Activated naive CD4-positive, alpha-beta T cell treated with anti-CD3 and anti-CD28 coated beads, Interleukin-2, amount 50 U/mL, for 16 hours (primary cell): ENCODE measurements at places on chromosomes 13 and 19.

DNA sequence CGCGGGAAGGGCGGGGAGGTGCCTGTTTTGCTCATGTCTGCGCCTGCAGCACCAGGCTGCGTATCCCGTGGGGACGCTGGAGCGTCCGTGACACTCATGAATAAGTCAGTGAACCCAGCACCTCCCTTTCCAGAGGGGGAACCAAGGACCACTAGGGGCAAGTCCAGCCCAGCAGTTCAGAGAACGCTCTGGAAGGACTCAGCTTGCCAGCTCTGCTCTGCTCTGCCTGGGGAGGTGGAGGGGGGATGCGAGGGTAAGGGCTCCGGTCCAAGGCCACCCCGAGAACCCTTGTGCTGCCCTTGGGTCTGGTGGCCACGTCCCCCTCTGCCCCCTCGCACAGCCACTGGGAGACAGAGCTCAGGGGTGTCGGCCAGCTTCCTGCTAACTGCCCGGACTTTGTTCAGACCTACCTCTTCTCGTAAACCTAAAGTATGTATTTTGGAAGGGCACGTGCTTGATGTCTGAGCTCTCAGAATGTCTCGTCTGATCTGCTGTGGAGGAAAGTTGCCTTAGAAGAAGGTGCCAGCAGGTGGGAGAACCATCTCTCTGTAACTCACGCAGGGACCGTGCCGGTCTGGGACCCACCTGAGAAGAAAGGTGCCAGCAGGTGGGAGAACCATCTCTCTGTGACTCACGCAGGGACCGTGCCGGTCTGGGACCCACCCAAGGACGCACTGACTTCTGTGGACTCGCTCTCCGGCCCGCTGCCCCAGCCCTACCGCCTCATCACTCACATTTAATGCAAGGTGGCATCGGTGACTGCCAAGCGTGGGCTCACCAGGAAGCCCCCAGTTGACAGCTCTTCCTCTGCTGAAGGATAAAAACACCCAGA is 34.1 kb downstream of the TMEM255B start:
- DNase-seq = no peak

DNA sequence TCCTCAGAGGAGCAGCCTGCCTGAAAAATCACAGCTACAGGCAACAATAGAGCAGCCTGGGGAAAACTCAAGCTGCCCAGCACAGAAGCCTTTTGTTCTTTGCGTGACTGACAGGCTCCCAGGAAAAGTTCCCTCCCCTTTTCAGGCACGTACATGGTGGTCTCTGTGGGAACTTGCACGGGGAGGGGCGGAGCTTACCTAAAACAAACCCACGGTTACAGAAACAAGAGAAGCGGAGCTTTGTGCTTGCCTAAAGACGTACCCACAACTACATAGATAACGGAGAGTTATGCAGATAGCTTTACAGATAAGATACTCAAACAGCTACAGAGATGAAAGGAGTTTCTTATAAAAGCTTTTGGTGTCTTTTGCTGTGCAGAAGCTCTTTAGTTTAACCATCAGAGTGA is 11.4 kb downstream of the ETFB start:
- DNase-seq = no peak

DNA sequence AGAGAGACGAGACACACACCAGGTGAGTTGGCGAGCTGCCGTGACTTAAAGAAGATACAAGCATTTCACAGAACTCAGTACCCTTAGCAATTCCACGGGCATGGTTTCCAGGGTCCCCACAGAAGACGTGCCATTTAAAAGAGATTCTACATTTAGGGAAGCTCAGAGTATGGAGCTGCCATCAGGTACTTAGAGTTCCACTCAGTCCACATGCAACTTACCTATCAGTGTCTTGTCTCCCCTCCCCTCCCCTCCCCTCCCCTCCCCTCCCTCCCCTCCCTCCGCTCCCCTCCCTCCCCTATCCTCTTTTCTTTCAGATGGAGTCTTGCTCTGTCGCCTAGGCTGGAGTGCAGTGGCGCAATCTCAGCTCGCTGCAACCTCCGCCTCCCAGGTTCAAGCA is 12.2 kb downstream of the ZNF30 start:
- DNase-seq = no peak

DNA sequence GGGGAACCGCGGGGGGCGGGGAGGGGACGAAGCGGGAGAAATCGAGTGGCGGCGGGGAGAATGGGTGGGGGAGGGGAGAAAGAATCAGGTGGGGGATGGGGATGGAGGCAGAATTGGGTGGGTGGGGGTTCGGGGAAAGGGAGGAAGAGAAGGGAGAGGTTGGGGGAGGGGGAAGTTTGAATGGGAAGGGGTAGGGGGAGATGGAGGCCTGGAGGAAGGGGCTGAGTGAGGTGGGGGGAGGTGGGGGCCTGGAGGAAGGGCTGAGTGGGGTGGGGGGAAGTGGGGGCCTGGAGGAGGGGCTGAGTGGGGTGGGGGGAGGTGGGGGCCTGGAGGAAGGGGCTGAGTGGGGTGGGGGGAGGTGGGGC is 403 bp upstream of the ADAMTS10 start:
- DNase-seq = no peak

DNA sequence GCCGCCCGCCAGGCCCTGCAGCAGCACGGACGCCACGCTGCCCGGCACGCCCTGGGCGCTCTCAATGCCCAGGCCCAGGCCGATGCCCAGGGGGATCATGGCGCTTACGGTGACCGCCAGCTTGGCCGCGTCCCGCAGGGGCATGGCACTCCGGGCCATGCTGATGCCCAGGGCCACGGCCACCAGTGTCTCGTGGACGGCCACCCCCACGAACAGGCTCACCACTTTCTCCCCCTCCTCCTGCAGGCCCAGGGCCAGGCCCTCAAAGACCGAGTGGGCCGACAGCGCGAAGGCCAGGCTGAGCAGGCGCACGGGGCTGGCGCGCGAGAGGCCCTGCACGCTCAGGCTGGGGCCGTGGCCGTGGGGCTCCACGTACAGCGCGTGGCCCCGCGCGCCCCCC is 6.9 kb downstream of the SLC39A3 start:
- no peak for DNase-seq

- no peak for DNase-seq
Measured at GRCh38 chr19:44142059-44142433, 692 bp downstream of the ZNF234 start.

DNA sequence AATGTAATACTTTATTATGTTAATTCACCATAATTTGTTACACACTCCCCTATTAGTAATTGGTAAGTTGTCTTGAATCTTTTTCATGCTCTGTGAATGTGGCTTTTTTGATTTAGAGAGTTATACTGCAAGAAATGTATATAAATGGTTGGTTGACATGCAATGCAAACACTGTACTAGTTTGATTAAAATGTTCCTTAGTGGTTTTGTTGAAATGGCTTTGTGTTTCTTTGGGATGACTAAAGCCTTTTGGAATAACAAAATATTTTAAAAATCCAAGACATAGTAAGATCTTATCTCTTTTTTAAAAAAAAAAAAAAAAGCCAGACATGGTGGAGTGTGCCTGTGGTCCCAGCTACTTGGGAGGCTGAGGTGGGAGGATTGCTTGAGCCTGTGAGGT is 10.5 kb downstream of the LAMP1 start:
- no peak for DNase-seq

DNA sequence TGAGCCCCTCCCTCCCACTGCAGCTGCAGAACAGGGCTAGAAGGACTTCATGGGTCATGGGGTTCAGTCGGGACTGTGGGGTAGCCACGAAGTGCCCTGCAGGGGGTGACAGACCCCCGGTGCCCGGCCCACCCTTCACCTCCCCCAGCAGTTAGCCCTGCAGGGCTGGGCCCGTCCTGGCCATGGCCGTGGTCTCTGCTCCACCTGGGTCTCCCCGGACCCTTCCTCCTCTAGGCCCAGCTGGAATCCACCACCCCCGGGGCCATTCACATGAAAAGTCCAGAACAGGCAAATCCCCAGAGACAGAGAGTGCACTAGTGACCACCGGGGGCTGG is 17.3 kb downstream of the MKNK2 start:
- no peak for DNase-seq

DNA sequence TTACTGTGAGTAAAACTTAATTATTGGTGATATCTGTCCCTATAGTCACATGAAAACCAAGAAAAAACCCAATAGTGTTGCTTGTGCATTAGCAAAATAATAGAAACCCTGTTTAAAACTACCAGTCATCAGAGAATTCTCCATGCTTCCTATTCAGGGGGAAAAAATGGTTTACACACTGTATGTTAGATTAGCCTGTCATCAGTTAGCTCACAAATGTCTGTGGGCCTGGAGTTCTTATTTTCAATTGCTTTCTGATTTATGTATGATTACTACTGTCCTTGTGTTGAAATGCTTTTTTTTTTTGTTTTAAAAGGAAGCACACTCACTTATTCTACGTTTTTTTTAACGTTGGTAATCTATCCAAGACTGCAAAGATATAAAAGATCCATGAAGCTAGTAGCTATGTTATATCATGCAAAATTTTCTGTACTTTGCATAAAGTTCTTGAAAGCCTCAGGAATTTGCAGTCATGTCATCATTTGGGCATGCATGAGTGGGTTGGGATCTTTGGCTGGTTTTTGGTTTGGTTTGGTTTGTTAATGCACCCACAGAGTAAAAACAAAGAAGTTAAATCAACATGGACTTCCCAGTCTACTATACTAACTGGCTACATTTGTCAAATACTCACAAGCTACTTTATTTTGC is 25.9 kb downstream of the RXFP2 start:
- no peak for DNase-seq

GRCh38 chr13:50227361-50227760 is 212.1 kb downstream of the KCNRG start:
- DNase-seq = no peak

- DNase-seq = no peak
Measured at GRCh38 chr13:75725736-75726135, 89.6 kb downstream of the LMO7 start.

DNA sequence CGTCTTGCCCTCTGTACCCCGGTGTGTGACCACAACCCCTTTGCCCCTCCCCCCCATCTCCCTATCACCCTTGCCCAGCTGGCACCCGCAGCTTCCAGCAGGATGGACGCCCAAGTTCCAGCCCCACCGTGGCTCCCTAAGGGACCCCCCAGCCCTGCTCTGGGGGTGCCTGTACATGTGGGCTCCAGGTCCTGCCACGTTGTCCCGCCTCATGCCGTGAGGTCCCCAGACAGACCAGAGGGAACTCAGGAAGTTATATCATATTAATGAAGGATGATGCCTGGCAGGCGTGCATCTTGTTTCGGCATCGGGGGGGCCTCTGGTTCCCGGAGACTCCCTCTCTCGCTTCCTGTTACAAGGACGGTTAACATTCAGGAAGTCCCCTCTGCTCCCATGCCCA is 1.6 kb upstream of the PTGIR start:
- no peak for DNase-seq

DNA sequence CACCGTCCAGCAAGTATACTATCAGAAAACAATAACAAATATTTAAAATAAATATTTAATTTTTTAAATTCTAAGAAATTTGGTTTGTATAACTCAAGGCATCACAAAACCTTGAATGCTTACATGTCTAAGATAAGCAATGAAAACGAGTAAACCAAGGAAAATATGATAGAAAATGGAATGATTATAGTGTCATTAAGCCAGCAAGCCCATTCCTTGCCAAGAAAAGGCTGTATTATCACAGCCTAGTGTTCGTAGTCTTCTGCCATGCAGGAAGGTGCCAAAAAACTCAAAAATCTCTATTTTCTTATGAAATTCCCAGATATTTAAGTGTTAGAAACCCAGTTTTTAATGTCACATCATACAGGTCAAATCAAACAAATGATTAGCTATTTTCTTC is 136.4 kb downstream of the STOML3 start:
- no peak for DNase-seq

DNA sequence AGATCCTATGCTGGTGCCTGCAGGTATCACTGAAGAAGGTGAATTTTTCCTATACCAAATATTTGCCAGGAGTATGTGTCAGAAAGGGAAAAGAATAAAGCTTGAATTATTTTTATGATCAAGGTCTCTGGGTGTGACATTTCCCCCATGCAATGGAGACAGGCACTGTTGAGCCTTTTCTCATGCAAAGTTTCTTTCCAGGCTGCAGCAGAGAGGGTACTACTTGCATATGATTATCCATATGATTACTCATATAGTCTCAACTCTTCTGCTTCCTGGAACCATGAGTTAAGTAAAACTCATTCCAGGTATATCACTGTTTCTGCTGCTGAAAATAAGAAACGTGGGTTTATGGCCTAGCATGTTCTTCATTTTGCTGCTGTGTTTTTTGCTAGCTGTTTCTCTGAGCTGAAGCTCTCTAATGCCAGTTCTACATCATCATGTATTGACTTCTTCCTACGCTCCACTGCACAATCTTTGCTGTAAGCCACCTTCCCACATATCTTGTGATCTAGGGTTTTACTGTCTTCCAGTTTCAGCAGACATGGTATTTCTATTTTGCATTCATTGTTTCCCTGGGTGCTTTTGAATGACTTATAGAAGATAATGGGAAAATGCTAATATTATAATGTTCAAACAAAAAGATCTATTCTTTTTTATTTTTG is 278.7 kb upstream of the GPC6 start:
- DNase-seq = no peak

DNA sequence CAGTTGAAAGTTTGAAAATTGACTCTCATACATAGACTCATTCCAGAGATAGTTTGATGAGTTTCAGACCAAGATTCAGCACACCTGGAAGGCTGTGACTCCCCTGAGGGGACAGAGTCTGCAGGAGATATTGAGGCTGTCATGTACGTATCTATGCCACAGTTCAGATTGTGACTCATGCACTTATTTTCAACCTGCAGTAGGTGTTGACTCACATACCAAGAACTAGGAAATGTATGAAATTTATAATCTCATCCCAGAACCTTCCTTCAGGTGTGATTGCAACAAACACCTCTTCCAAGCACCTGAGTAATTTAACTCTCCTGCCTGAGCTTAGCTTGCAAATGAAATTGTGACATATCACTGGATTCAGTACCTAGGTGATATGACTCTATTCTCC is 64.4 kb upstream of the ZNF43 start:
- no peak for DNase-seq

DNA sequence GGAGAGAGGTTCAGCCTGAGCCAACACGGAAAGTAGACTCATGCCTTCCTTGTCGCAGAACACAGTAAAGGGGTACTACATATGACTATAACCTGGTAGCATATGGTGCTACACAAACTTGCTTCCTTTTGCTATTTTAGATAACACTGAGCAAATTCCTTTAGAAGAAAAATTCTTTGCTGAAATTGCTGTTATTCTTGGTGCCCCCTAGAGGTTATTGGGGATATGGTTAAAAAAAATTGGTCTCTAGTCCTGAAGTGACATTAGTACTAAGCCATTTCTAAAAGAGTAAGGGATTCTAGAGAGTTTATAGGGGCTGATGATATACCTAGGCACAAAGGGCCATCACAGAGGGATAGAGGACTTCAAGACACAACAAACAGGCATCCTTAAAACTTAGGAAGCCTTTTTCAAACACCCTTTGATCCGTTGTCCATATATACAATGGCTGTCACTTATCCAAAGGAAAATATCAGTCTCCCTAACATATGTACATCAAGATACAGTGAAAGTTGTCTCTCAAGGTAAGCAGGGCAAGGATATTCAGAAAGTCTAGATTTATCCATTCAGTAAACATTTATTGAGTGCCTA is 13.9 kb upstream of the HS6ST3 start:
- no peak for DNase-seq

DNA sequence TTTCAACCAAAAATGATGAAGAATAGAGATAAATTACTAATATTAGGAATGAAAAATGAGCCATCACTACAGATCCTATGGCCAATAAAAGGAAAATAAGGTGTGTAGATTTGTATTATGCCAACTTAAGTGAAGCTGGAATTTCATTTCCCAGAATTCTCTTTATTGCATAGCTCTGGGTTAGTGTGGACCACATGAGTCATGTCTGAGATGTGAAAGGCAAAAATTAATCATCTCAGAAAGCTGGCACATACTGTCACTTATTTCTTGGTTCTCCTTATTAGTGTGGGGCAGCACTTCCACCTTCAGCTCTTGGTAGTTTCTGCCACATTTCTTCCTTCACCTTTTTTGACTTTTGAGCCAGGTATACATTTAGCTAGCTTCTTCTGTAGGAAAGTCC is 82.6 kb downstream of the KATNAL1 start:
- DNase-seq = no peak
